ENCODE measurements at places on chromosomes 5 and 9. TPM values are rescaled to one million over a fixed set of nuclear protein-coding genes. Genes with fewer than 3 reads are reported as not detected.

GRCh38 chr5:104789366-104789765 is 1226.8 kb upstream of the NUDT12 start:
- no peaks in the 10 kb centered on the region for H3K4me1 ChIP-seq
- H3K27ac ChIP-seq: no peak overlapping the region
- H3K4me3 ChIP-seq: no peak overlapping the region

The LCN9 gene
- total RNA-seq: not detected

The TMEM252 gene
- not detected for total RNA-seq

The RAPGEF6 gene
- total RNA-seq: 23.4 TPM

The IPPK gene
- total RNA-seq: 16.6 TPM

Data from MCF 10A (cell line).